CD4-positive, alpha-beta T cell treated with Interleukin-4 for 1 hour (primary cell): ENCODE measurements at places on chromosomes 5 and 9.

GRCh38 chr9:84701801-84702200 lies 32.3 kb downstream of the NTRK2 start:
- no peak for DNase-seq

DNA sequence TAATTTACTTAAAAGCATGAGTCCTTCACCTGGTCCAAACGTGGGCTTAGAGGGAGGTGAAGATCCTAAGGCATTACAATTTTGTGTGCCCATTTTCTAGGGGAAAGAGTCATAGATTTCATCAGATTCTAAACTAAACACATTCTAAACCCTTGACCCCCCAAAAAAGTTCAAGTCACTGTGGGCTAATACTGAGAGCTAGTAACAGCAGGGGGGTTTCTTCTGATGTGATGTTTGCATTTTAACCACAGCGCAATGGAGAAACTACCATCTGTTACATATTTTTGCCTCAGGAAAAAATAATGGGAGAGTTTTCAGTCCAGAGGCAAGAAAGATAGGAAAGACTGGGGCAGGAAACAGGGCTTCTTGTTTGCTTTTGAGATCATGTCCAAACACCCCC lies 110.8 kb upstream of the SLC1A3 start:
- DNase-seq: no peak

DNA sequence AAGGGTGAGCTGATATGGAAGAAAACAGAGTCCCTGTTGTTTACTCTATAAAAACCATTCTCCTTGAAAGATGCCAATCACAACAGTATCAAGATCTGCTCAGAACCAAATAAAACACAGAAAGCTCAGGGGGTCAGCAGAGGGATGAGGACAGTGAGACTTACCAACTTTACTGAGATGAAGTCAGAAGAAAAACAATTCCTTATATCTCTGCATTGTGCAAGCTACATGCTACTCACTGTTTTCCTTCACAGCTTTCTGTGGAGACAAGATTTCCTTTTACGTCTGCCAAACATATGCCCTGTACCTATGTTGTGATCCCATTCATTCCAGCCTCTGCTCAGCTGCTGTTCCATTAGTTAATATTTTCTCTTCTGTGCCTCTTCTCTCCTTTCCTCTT lies 185.6 kb downstream of the TSSK1B start:
- DNase-seq: no peak

- DNase-seq: no peak
Measured at GRCh38 chr9:23552876-23553601, 273.0 kb downstream of the ELAVL2 start.

DNA sequence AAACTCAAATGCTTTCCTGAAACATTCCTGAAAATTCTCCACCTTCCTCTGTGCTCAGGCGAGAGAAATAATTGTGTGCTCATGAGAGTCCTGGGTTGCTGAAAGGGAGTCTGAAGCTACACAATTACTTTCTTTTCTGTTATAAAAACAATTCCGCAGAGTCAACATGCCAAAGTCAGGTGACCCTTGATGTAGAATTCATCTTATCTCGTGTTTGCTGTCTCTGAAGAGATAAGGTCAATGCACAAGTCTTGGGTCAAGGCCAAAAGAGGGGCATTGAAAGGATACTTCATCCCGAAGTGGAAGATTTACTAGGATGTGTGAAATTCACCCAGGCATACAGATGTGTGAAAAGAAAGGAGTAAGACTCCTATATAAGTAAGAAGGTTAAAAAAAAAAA lies 493.5 kb downstream of the SEMA5A start:
- DNase-seq: no peak
